HFFc6 (cell line): ENCODE measurements at places on chromosomes 2 and 18.
A peak's percentile ranks its signal among the peaks of the same experiment; 100 is the strongest.

DNA sequence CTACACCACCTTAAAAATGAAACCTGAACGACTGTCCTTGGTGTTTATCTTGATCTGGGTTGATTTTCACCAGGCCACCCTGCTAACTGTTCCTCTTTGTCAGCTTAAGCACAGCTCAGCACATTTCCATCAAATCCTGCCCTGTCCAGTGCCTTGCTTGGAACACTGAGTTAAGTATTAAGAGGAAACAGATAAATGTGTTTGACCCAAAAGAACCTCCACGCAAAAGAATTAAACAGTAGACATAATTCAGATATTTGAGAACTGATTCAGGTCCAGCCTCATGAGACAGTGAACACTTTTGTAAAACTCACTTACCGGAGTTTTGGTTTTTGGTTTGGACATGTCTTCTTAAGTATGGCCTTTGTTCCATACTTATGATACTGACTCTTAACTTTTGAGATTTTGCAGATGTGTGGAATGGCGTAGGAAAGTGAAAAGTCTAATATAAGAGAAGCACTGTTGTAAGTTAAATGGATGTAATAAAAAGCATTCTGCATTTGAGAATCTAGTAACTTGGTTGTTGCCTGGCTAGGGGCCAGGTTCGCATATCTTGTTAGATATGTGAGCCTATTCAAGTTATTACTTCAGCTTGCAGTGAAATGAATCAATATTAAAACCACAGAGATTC lies 88.9 kb upstream of the SERPINE2 start:
- DNase-seq, result no peak

DNA sequence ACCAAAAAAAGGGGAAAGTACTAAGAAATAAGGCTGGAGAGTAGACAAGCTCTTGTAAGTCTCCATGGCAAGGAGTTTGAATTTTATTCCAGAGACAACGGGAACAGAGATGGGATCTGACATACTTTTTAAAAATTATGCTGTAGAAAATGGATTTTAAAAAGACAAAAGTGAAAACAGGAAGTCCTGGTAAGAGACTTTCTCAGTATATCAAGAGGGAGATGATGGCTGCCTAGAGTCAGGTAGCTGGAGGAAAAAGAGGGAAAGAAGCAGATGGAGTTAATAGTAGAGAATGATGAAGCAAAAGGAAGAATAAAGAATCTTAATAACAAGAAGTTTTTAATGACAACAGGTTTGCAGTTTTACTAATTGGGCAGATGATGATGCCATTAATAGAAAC lies 168.1 kb downstream of the SRBD1 start:
- no peak for DNase-seq

GRCh38 chr2:235048549-235048948 lies 96.7 kb downstream of the SH3BP4 start:
- DNase-seq, result no peak

DNA sequence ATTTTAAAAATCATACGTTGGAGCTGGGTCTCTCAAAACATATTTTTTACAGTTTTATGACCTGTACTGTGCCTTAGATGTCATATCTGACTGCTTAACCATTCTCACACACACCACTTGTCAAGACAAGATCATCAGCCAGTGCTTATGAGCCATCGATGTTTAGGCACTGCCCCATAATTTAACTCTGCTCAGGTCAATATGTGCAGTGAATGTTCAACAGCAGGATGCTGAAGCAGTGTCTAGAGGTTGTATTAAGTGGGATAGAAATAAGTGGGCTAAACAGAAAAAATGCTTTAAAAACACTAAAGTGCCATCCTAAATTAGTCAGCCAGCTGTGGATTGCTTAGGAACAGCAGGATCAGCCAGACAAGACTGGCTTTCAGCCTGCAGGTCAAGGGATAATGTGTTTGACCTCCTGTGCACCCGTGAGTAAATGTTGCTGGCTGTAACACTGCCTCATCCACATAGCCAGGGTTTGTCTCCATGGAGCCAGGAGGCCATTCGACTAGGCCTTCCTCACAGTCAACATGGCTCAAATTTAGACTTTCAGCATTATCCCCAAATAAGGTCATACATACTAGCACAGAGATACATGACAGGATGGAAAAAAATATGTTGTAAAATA lies 139.0 kb upstream of the NXPH2 start:
- no peak for DNase-seq

DNA sequence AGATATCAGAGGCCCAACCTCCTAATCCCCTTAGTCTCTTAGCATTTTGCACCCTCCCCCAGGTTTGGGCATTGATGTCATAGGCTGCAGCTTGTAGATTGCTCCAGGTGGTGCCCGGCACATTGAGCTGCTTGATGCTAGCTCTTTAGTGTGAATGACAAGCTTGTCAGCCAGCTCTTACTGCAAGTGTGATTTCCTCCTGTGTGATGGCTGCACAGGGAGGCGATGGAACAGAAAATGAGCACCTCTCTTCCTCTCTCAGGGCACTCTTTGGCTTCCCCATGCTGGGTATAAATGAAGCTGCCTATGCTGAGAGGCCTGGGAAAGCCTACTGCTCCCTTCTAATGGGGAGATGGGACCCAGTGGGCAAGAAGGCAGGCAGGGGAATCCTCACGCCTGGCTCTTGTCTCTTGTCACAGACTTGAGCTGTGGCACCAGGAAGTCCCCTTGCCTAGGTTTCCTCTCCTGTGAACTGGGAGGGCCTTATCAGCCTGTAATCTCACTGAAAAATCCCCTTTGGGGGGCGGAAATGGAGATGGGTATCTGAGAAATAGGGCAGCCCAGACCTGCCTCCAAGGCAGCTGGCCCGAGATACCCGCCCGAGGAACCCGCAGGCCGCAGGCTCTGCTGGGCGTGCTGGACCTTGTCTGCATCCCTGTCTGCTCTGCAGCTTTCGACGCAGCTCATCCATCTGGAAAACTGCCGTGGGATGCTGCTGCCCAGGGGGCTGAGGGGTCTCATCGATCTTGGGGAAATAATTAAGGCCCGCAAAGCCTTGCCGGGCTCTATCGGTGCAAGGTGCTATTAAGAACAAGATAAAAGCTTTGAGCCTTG lies 163.5 kb upstream of the CXCR4 start:
- DNase-seq, result no peak

DNA sequence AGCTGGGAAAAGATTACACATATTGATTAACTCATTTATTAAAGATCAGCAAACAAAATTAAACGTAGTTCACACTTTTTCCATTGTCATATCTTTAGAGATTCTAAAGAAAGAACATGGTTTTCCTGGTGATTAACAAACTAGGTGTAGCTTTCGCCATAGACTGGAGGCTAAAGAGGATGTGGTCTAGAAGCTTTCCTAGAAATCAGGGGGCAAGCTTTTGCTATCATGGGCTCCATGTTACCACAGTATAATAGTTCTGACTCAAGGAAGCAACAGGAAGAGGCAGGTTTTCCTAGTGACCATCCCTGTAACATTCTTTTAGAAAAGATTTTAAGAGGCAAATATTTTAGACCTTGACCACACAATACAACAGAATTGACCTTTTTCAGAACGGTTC lies 232.7 kb downstream of the METTL4 start:
- DNase-seq, result no peak

- peak; percentile 37 for DNase-seq
Observed at GRCh38 chr2:160376576-160376975, 117.0 kb downstream of the RBMS1 start.

GRCh38 chr2:11017921-11018320 lies 106.2 kb downstream of the KCNF1 start:
- no peak for DNase-seq

- no peak for DNase-seq
Observed at GRCh38 chr2:239148495-239149200, 252.2 kb downstream of the HDAC4 start.

DNA sequence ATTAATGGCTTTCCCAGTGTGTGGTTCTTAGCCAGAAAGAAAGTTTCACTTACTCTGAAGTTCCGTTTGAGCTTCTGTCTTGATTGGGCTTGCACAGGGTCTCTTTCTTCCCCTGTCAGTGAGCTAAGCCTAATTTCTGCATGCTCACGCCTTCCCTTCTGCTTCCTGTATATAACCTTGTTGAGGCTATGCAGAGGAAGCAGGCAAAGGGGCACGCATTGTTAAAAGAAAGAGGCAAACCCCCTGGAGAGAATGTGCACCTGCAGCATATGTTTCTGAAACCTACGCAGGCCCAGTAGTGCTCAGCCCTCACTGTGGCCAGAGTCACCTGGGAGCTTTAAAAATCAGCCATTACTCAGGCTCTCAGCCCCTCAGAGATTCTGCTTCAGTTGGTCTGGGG lies 14.5 kb upstream of the PLA2R1 start:
- no peak for DNase-seq

GRCh38 chr2:68385220-68385906 lies 20.3 kb downstream of the PLEK start:
- no peak for DNase-seq

DNA sequence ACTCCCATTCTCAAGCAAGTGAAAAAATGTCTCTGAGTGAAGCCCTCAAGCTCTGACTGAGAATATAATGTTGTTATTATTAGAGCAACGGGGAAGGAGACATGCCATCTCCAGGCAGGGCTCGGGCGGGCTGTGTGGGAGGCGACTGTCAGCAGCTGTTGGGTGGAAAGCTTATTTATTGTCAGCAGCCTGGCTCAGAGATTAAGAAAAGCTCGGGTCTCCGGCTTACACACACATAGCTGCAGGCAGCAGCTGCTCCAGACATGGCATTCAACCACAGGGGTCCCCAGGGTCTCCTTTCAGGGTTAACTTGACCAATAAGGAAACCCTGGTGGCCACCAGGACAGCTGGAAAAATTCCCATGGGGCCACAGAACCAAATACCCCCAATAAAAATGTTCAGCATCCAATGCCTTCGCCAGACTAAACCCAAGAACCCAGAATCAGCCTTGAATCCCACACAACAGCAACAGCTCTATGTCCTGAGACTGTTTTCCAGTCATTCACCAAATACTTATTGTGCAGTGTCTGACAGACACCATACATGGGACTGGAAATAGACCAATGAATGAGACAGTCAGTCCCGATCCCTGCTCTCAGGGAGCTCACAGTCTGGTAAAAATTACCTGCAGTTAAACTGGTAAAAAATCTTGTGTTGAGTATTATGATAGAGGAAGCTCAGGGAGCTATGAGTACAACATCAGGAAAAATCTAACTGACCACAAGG lies 70.5 kb upstream of the RTN4 start:
- DNase-seq, result peak; percentile 33

DNA sequence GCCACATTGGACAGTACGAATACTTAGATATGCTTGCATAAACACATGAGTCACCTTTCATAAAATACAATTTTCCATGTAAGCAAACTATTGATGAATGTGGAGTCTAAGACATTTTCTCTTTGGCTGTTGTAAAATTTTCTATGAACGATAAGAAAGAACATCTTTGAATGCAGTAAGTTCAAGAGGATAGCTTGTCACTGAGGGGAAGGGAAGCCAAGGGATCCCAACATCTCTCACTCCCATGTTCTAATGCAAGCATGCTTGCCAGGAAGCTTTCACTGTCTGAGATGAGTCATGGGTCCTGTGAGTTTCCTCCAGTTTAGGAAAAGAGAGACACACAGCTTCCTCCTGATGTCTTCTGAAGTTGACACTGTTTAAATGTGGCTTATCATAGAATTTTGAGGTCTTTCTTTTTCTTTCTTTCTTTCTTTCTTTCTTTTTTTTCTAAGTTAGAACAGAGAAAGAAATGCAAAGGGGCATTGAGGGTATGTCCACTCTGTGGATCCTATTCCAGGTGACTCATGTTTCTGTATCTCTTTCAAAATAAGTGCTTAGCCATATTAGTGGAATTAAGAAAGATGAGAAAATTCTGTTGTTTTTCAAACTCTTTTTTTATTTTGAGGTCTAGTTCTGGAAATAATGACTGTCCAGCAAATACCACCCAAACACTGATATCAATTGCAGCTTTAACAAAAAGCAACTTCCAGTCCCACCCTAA lies 146.6 kb downstream of the RDH14 start:
- peak; percentile 71 for DNase-seq

- DNase-seq, result no peak
Observed at GRCh38 chr2:163711258-163711657, 24.6 kb downstream of the FIGN start.

DNA sequence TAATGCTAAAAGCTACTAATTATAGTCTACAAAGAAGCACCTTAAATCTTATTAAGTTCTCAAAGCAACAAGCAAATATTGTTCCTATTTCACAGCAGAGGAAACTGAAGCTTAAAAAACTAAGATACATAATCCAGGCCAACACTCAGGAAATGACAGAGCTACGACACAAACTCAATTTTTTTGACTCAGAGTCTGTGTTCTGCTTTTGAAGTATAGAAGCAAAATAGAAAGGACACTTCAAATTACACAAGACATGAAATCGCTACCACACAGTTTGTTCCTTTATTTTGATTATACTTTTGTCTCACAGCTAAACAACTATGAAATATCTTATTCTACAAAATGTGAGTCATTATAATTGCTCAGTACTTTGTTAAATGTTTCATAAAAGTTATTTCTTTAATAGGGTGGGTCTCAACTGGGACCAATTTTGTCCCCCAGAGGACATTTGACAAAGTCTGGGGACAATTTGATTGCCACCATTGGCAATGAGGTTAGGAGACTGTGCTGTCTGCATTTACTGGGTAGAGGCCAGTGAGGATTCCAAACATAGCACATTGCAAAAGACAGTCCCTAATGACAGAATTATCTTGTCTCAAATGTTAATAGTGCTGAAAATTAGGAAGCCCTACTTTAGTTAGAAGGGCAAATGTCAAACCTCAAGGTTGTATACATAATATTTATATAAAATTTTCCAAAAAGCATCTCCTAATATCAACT lies 101.5 kb upstream of the GRB14 start:
- DNase-seq, result no peak

- DNase-seq, result no peak
Observed at GRCh38 chr2:15923597-15923996, 16.8 kb upstream of the MYCN start.

DNA sequence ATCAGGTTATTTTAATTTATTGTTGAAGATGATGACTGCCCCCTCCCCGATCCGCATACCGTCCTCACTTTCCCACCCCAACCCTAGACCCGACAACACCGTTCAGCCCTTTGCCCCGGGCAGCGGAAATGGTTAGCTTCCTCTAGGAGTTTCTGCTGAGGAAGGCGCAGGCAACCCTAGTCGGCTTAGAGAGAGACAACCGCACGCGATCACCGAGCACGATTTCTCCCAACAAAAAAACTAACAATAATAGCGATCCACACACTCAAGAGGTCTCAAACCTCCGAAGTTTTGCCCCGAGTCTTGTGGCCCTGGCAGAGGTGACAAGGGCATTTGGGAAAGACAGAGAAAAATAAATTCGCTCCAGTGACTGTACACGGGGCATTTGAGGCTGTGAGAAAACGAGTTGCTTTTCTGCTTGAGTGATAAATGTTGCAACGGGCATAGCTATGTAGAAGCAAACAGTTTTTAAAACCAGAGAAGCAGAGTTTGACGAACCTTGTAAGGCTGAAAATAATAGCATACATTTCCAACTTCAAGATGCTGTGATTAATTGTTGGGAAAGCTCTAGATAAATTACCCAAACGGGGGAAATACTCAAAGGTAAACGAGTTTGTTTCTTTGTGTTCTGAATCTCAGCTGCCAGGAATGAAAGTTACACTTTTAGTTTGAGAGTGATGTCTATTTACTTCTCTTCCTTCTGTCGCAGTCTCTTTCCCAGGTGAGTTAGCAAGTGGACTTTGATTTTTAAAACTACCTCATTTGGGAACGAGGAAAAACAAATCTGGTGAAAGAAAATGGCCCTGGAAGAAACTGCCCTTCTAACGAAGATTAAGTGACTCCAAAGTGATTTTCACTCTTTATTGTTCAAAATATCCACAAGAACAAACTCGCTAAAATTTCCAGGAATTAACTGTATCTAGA lies 11.0 kb upstream of the SIX3 start:
- no peak for DNase-seq

GRCh38 chr2:227407591-227408151 lies 19.9 kb upstream of the SCYGR1 start:
- DNase-seq, result peak; percentile 2
